ENCODE measurements at places on chromosomes 2 and 18.

DNA sequence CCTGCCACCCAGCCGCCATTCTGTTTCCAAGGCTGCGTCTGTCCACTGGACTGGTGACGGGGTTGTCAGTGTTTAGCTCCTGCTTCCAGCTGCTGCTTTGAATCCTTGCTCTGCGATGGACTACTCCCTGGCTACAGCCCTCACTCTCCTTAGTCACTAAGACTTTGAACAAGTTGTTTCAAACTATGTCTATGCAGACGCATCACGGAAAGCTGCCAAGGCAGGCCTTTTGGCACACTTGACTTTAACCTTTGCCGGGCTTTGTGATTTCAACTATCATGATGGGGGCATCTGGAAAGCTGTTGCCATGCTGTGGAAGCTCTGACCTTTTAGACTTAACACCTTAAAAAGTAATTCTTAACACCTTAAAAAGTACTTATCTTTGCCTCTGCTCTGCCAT is 54.4 kb downstream of the PDE11A start:
- DNase-seq = no peak

GRCh38 chr2:101696272-101697123 is 1.0 kb upstream of the MAP4K4 start:
- no peak for DNase-seq

DNA sequence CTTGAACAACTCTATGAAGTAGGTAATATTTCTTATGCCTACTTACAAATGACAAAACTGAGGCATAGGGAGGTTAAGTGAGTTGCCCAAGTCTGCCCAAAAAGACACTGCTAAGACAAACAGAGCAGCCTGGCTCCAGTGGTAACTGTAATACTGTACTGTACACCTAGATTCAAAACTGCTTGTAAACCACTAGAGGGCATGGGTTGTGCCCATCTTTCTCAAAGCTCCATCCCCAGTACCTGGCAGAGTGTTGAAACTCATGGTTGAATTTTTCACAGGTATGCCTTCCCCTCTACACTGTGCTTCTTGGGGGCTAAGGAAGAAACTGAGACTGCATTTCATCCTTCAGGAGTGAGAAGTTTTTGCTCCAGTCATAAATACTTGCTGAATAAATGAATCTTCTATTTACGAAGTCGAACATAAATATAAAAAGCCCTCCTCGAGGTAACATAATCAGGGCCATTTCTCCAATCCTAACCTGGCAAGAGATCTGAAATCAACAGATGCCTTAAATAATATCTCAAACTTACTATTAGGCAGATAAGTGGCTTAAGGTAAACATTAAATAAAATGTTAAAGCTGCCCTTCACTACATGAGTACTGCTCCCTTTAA is 2.0 kb downstream of the PPP4R1 start:
- peak; percentile 77 for DNase-seq

DNA sequence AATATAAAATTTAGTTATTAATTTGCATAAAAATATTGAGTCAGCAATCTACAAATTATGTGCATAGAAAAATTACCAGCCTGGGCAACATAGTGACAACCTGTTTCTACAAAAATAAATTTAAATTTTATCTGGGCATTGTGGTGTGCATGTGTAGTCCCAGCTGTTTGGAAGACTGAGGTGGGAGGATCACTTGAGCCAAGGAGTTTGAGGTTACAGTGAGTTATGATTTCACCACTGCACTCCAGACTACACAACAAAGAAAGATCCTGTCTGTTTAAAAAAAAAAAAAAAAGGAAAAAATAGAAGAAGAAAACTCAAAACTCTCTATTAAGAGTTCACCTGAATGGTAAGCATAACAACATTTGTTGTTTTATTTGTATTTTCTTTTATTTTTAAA is 1048.4 kb upstream of the CDH2 start:
- no peak for DNase-seq

- DNase-seq = no peak
Measured at GRCh38 chr18:46160050-46160798, 56.0 kb downstream of the HAUS1 start.

DNA sequence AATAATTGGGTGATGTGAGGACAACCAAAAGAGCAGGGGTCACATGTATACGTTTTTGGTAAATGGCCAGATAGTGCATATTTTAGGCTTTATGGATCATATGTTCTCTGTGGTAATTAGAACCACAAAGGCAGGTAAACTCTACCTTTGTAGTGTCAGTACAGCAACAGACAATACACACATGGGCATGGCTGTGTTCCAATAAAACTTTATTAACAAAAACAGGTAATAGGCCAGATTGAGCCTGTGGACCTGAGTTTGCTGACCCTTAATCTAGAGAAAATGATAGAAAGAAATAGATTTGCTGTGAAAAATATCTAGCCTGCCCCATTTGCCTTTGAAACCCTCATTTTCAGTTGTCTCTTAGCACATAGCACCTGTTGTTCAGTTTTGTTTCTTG is 177.2 kb upstream of the CXCR4 start:
- no peak for DNase-seq

DNA sequence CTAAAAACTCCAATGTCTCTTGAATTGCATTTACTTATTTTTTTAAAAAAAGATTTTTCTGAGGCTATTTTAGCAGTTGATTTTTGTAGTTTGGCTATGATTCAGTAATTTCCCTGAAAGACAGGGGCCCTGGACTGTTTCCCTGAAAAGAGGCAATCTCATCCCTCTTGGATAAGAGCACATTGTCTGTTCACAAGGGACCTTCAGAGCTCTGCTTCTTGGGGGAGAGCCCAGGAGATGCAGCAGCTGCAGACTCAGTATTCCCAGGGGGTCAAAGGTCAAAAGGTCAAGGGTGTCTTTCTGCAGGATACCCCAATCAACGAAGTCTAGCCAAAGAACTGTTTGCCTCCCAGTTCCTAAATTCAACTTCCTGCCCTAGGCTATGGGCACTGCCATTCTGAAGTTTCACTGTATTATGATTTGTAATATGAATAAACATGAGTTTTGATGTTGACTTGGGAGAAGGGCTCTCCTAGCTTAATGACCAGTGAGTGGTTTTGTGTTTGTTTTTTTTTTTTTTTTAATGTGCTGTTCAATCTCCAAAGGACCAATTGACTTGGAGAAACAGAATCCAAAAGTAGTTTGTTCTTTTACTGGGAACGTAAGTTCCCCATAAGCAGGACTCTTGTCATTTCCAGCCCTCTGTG is 157.0 kb upstream of the SERPINE2 start:
- no peak for DNase-seq

- no peak for DNase-seq
Measured at GRCh38 chr2:150156415-150156814, 331.1 kb downstream of the RND3 start.

DNA sequence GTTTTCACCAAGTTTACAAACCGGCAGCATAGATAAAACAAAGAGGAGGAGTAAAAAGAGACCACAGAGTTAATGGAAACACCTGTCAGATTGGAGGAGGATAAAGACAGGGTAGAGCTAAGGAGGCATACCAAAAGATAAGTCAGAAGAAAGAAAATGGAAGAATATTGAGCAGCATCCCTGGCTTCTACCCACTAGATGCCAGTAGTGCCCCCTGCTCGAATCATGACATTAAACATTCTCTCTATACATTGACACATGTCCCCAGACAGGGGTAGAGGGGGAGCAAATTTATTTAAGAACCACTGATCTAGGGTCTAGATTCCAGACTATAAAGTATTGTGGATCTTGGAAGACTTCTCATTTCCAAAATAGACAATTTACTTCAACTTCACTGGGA is 159.8 kb upstream of the ETAA1 start:
- no peak for DNase-seq

DNA sequence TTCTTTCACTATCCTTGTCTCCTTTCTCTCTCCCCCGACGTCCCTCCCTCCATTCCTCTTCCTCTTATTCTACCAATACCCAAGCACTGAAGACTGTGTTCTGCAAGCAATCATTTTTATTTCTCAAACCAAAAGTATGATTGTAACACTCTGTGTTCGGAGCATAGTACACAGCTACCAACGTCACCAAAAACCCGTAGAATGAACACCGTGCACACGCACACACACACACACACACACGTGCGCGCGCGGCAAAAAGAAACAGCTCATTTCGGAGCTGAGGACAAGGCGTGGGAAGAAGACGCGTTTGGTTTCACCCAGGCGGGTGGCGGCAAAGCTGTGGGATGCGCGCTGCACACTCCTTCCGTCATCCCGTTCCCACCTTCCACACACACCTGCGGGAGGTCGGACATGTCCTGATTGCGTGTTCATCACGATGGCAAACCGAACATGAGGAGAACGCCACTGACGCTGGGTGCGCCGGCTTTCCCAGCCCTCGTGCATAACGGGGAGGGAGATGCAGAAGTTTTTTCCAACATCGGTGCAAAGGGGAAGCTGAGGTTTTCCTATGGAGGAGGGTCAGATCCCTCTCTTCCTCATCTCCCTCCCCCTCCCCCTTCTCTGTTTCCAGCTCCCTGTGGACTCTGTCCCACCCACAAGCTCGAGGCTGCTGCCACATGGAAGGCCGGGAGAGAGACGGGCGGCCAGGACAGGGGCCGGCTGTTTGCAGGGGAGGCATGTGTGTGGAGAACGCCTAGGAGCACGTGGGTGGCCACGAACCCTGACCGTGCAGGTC is 20.4 kb downstream of the MBP start:
- DNase-seq = no peak

DNA sequence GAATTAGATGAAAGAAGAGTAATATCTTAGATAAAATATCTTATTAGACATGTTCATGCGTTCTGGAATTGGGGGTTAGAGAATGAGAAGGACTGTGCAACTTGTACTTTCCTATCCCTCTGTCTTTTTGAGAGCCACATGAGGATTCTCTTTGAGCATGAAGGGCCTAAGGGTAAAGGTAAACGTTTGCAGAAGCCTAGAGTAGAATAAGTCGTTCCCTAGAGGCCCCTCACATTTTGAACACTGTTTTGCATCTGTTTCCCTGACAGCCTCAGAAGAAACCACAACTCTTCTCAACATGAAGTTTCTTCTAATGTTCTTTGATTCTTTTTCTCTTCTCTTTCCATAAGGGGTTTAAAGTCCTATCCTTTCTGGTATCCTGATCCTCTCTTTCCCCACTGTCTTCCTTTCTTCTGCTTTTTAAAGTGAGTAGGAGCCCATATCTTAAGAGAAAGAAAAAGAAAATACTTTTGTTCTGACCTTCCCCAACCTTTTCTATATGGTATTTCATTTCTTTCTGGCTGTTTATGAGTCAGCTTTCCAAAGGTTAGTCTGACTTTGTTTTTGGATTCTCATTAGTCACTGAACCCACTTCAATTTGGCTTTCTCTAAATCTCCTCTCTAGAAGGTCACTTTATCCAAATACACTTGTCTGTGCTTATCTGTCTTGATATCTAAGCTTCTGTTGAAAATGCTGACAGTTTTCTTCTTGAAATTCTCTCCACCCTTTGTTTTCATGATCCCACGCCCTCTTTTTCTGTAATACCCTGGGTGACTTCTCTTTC is 34.8 kb downstream of the PPP1R1C start:
- DNase-seq = no peak

DNA sequence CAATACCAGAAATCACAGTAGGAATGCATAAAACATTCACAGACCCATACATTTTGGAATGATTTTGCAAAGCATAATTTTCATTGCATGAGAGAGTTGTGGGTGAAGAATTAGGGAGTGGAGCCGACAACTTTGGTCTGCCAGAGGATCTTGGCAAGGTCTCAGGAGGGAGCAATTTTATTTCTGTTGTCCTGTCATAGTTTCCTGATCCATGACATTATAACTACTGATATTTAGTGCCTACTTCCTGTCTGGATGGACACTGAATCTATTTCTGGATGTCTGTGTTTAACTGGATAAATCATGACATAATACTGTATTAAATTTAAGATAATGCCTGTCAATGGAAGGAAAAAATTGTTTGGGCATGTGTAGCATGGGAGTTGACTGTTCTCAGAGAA is 2.4 kb downstream of the ITGA4 start:
- no peak for DNase-seq

- DNase-seq = no peak
Measured at GRCh38 chr2:11539317-11540147, 5.7 kb downstream of the GREB1 start.

GRCh38 chr2:207078186-207078798 is 87.5 kb downstream of the KLF7 start:
- DNase-seq = no peak

- no peak for DNase-seq
Measured at GRCh38 chr2:240347373-240347940, 88.0 kb upstream of the GPC1 start.

DNA sequence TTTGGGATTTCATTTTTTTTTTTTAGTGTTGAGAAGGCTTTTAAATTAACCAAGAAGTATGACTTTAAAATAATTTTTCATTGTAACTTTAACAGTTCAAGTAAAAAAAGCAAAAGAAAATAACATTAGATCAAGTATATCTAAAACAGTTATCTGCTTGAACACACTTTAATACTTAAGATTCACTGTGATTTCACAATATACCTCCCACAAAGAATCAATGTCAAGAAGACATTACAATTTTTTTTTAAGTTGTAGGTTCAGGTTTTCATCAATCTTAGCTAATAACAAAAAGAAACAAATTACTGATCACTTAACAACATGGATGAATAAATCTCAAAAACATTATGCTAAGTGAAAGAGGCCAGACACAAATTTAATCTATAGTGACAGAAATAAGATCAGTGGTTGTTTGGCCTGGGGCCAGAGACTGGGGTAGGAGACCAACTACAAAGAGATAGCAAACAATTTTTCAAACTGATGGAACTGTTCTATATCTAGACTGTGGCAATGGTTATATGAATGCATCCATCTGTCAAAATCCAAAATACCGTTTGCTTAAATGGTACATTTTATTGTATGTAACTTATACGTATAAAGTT is 74.8 kb upstream of the FRZB start:
- no peak for DNase-seq

- DNase-seq = peak; percentile 95
Measured at GRCh38 chr2:85772019-85772745, 18.4 kb downstream of the ATOH8 start.

- no peak for DNase-seq
Measured at GRCh38 chr2:221468317-221468716, 103.8 kb downstream of the EPHA4 start.

DNA sequence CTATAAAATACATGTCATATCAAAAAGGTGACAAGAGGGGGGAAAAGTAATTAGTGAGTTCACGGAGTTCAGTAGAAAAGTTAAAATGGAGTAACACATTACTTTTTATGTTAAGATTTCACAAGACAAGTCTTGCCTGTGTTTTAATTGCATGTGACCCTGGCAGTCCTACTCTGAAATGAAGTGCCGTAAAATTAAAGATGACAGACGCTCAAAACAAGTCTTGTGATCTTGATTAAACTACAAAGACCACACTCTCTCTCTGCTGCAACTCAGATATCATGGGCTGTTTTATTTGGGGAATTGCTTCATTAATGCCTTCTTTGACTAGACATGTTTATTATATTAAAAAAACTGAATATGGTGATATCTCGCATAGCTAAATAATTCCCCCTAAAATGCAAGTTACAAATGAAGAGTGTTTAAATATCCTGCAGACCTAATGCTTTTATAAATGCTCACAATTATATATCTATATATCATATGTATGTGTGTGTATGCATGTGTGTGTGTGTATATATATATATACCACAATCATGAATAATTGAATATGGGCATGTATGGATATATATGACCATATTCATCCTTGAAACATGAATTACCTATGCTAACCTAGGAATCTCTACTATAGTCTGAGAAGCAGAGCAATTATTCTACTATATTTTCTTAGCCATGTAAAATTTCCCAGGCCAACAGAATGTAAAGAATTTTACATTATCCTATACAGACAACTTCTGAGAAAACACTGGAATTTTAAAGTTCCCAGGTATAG is 647.5 kb downstream of the ARHGAP15 start:
- no peak for DNase-seq

All from urothelium cell line (cell line).